Osteoblast (primary cell): ENCODE measurements at places on chromosomes 2 and 18. TPM values are rescaled to one million over a fixed set of nuclear protein-coding genes. Genes with fewer than 3 reads are reported as not detected.

The DPY30 gene
- total RNA-seq: 30.4 and 41.3 TPM in 2 replicates

DNA sequence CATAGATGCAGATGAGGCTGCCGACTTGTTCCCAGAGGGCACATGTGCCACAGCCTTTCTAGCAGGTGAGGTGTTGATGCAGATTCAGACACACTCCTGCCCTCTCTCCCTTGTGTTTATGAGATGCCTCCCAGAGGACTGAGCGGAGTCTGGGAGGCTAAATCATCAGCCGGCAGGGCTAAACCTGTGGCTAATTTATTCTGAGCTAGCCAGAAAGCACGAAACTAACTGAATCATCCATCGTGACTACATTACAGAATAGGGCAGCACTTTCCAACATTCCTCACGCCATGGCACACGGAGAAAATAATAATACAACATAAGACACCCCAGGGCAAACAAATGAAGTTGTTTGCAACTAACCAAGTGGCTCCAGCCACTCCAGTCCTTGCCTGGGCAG, 101.7 kb upstream of the FZD7 start:
- H3K27me3 ChIP-seq: no peaks in the 10 kb centered on the region
- H3K4me1 ChIP-seq: peaks cover 33% of the 10 kb centered on the region
- no peaks in the 10 kb centered on the region for H3K36me3 ChIP-seq
- peak; percentile 90 for DNase-seq

The NYAP2 gene
- under 0.01 TPM in 1 of 2 replicates, not detected in the other for total RNA-seq

- H3K27ac ChIP-seq: no peak overlapping the region
- DNase-seq: peak; percentile 14
- H3K4me3 ChIP-seq: no peak overlapping the region
- no peaks in the 10 kb centered on the region for H3K27me3 ChIP-seq
- H3K36me3 ChIP-seq: no peaks in the 10 kb centered on the region
Measured at GRCh38 chr2:26144031-26144430, 28.9 kb upstream of the GAREM2 start.

DNA sequence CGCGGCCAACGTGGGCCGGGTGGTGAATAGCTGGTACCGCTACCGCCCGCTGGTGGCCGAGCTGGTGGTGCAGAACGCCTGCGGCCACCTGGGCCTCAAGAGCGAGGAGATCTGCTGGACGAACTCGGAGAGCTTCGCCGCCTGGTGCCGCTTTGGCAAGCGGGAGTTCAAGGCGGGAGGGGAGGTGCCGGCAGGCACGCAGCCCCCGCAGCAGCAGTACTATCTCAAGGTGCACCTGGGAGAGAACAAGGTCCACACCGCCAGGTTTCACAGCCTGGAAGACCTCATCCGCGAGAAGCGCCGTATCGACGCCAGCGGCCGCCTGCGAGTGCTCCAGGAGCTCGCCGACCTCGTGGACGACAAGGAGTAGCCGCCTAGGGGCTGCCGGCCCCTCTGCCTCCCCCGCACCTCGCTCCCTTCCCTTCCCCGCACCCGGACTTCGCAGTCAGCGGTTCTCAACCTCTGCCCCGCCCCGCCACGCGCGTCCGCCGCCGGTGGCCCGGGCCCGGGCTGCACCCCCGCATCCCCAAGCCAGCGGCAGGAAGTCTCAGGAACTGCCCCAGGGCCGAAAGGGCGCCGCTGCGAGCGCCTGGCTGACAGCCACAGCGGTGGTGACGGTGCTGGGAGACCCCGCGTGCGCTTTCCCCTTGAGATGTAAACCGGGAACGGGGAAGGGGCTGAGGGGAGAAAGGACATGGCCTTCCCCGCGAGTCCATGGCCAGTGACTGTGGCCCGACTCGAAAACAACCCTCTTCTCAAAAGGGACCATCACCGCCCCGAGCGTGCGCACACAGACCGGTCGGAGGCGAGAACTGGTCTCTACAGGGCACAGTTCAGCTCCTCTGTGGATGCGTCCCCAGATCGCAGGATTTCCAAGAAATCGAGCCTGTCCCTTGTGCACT, 2.2 kb downstream of the LRATD1 start:
- peaks cover 54% of the 10 kb centered on the region for H3K27me3 ChIP-seq
- no peak overlapping the region for H3K27ac ChIP-seq
- H3K4me1 ChIP-seq: peaks cover 8% of the 10 kb centered on the region

The TMEM37 gene
- 1.1 and 1.2 TPM in 2 replicates for total RNA-seq

The NAB1 gene
- total RNA-seq: 44.2 TPM in 2 replicates

GRCh38 chr2:186099826-186100225, 361.2 kb downstream of the FSIP2 start:
- DNase-seq: no peak
- no peaks in the 10 kb centered on the region for H3K27me3 ChIP-seq
- H3K4me3 ChIP-seq: no peak overlapping the region
- no peaks in the 10 kb centered on the region for H3K4me1 ChIP-seq
- H3K36me3 ChIP-seq: no peaks in the 10 kb centered on the region

The CYBRD1 gene
- 338 and 514 TPM in 2 replicates for total RNA-seq

GRCh38 chr18:79919089-79919488, 32.4 kb downstream of the SLC66A2 start:
- no peak overlapping the region for H3K27ac ChIP-seq
- H3K4me3 ChIP-seq: no peak overlapping the region
- peaks cover 4% of the 10 kb centered on the region for H3K36me3 ChIP-seq
- H3K27me3 ChIP-seq: no peaks in the 10 kb centered on the region
- no peaks in the 10 kb centered on the region for H3K4me1 ChIP-seq

GRCh38 chr2:106366204-106366885, 101.9 kb downstream of the RGPD3 start:
- DNase-seq: no peak
- H3K4me3 ChIP-seq: no peak overlapping the region
- no peaks in the 10 kb centered on the region for H3K36me3 ChIP-seq
- no peaks in the 10 kb centered on the region for H3K27me3 ChIP-seq
- no peak overlapping the region for H3K27ac ChIP-seq

GRCh38 chr2:189258616-189259365, 79.2 kb upstream of the COL5A2 start:
- no peaks in the 10 kb centered on the region for H3K36me3 ChIP-seq
- H3K4me3 ChIP-seq: no peak overlapping the region
- no peaks in the 10 kb centered on the region for H3K27me3 ChIP-seq
- peaks cover 23% of the 10 kb centered on the region for H3K4me1 ChIP-seq
- no peak overlapping the region for H3K27ac ChIP-seq

The TNFAIP6 gene
- 43.1 and 61.6 TPM in 2 replicates for total RNA-seq

The GALR1 gene
- not detected in 2 replicates for total RNA-seq

The SESTD1 gene
- total RNA-seq: 45.1 and 51.0 TPM in 2 replicates

- peaks cover 42% of the 10 kb centered on the region for H3K4me1 ChIP-seq
- H3K4me3 ChIP-seq: no peak overlapping the region
- H3K36me3 ChIP-seq: no peaks in the 10 kb centered on the region
- DNase-seq: no peak
- no peak overlapping the region for H3K27ac ChIP-seq
- no peaks in the 10 kb centered on the region for H3K27me3 ChIP-seq
Measured at GRCh38 chr18:49693717-49694005, 119.7 kb downstream of the ACAA2 start.

- H3K4me1 ChIP-seq: no peaks in the 10 kb centered on the region
- H3K27ac ChIP-seq: no peak overlapping the region
- H3K36me3 ChIP-seq: no peaks in the 10 kb centered on the region
- no peaks in the 10 kb centered on the region for H3K27me3 ChIP-seq
Measured at GRCh38 chr18:47492691-47493090, 241.2 kb upstream of the SKOR2 start.

- H3K27me3 ChIP-seq: no peaks in the 10 kb centered on the region
- H3K27ac ChIP-seq: no peak overlapping the region
- no peaks in the 10 kb centered on the region for H3K4me1 ChIP-seq
- no peaks in the 10 kb centered on the region for H3K36me3 ChIP-seq
Measured at GRCh38 chr2:158079672-158080071, 22.0 kb upstream of the UPP2 start.

DNA sequence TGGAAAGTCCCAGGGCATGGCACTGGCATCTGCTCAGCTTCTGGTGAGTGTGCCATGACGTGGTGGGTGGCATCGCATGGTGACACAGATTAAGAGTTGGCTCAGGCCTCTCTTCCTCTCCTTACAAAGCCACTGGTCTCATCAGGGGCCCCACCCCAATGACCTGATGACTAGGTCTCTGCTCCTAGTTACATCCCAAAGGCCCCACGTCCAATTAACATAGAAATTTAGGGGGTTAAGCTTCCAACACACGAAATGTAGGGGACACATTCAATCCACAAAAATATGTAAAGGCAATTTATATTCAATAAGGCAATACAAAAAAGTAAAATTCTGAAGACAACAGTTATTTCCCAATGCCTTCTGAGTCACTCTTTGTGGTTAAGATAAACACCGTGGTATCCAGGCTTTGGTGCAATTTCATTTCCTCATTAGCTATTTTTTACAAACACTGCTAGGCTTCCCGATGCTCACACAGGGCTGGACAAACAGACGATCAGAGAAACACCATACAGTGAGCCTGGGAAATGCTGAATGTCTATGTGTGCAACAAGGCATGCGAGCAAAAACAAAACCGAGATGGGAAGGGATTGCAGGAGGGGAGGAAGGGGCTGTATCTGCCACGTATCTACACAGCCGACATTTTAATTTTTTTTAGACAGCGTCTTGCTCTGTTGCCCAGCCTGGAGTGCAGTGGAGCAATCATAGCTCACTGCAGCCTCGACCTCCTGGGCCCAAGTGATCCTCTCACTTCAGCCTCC, 67.2 kb downstream of the MBP start:
- peak overlapping the region; percentile 84 for H3K27ac ChIP-seq
- H3K27me3 ChIP-seq: no peaks in the 10 kb centered on the region
- H3K4me3 ChIP-seq: no peak overlapping the region
- DNase-seq: no peak
- peaks cover 49% of the 10 kb centered on the region for H3K4me1 ChIP-seq

The ASIC4 gene
- total RNA-seq: under 0.01 TPM in 1 of 2 replicates, not detected in the other

DNA sequence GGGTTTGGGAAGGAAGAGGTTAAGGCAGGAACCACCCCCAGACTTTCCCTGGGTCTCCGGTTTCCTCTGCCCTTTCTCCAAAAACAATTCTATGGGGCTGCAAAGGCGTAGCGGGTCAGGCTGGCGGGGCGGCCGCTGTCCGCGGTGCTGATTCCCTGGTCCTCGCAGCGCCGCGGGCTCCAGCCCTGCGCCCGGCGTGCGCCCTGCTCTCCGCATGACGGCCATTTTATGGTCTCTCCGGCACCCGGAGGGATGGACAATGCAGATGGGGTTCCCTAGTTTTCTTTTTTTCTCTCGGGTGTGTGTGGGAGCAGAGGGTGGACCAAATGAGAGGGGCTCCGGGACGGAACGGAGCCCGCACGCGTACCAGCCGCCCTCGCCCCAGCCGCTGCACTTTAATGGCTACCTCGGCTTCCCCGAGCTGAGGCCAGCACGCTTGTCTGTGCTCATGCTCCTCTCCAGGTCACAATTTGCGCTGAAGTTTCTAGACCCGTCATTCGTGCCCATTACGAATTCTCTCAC, 1.6 kb downstream of the ST8SIA3 start:
- H3K36me3 ChIP-seq: no peaks in the 10 kb centered on the region
- no peak overlapping the region for H3K27ac ChIP-seq
- peaks cover 19% of the 10 kb centered on the region for H3K27me3 ChIP-seq

The LYG1 gene
- under 0.01 and 0.88 TPM in 2 replicates for total RNA-seq

DNA sequence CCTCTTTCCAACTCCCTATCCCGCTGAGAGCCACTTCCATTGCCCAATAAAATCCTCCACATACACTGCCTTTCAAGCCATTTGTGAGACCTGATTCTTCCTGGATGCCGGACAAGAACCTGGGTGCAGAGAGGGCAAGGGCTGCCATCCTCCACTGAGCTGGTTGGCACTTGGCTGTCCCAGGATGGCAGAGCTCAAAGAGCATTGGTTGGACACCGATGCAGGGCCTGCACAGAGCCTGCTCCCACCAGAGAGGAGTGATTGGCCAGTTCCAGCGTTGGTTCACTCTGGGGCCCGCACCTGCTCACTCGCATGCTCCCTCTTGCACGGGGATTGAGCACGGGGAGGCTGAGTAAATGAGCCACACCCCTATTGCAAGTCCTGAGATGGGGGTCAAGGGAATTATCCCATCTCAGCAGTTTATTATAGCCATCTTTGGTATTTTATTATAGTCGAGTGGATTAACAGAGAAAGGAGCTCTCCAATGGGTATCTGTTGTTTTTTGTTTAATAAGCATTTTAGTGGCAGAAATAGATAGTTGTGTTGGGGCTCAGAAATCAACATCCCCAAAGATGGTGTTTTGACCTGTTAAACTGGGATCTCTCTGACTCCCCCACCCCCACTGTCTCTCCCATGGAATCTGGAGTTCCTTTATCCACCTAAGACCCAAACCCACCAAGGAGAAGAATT, 19.8 kb upstream of the MGAT4A start:
- no peak for DNase-seq
- H3K27ac ChIP-seq: no peak overlapping the region
- no peaks in the 10 kb centered on the region for H3K36me3 ChIP-seq
- no peak overlapping the region for H3K4me3 ChIP-seq

DNA sequence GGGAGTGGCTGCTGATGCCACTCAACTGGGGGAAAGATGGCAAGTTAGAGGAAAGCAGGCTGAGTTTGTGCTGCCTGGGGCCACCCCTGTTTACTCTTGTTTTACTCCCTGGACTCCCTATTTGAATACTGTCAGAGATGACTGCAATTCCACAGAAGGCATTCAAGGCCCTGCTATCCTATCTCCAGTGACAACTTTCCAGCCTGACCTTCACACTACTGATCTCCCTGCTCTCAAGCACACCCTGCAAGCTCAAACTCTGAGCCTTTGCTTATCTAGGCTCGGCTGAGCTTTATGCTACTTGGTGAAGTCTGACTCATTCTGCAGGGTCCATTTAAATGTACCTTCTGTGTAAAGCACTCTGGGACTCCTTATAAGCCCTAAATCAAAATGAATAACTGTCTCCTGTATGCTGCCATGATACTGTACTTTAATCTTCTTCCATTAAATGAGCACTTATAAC, 39.3 kb upstream of the DSG1 start:
- no peak for DNase-seq
- H3K27me3 ChIP-seq: no peaks in the 10 kb centered on the region
- H3K4me3 ChIP-seq: no peak overlapping the region
- H3K36me3 ChIP-seq: no peaks in the 10 kb centered on the region
- H3K4me1 ChIP-seq: no peaks in the 10 kb centered on the region

The ALPI gene
- not detected in 2 replicates for total RNA-seq

DNA sequence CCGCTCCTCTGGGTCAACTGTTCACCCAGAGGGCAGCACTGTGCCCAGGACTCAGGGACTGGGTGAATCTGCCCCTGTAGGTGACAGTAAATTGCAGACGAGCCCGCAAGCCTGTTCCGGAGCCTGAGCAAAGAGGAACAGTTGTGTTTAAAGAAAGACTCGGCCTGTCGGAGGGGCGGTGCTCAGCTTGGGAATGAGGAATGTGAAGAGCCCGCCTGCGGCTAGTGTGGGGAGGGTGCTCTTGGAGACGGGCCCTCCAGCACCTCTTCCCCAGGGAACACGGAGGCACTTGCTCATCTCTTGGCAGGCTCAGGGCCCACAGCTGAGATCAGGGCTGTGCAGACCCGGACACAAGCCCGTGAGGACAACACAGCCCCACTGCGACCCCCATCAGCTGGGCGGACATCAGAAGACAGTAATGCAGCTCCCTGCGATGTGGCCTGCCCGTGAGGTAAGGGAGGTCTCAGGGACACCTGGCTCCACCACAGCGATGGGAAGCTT, 299.0 kb downstream of the NDUFA10 start:
- no peak overlapping the region for H3K4me3 ChIP-seq
- H3K27me3 ChIP-seq: no peaks in the 10 kb centered on the region
- no peaks in the 10 kb centered on the region for H3K4me1 ChIP-seq
- no peaks in the 10 kb centered on the region for H3K36me3 ChIP-seq
